RWPE2 (cell line): ENCODE measurements at places on chromosomes 2 and 18.

DNA sequence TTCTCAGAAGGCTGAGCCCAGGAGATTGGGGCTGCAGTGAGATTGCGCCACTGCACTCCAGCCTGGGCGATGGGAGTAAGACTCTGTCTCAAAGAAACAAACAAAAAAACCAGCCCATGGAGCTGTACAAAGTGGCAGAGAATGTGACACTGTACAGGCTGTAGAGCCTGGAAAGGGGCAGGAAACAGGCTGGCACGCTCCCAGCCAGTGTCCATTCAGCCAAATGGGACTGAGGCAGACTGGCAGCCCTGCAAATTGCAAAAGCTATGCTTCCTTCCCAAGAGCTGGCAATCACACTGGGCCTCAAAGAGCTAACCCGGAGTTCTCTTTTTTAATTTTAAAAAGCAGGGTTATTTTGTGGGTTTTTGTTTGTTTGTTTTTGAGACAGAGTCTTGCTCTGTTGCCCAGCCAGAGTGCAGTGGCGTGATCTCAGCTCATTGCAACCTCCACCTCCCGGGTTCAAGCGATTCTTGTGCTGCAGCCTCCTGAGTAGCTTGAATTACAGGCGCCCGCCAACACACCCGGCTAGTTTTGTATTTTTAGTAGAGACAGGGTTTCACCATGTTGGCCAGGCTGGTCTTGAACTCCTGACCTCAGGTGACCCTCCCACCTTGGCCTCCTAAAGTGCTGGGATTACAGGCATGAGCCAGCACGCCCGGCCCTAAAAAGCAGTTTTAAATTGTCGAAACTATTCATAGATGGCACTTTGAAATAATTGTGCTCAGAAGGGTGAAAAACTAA lies 42.8 kb downstream of the SCRN3 start:
- no peak for DNase-seq

GRCh38 chr2:634636-635388 lies 42.4 kb downstream of the TMEM18 start:
- DNase-seq = no peak

GRCh38 chr2:23198316-23199114 lies 186.5 kb upstream of the KLHL29 start:
- no peak for DNase-seq

GRCh38 chr2:99775585-99775984 lies 285.8 kb upstream of the REV1 start:
- DNase-seq = no peak

DNA sequence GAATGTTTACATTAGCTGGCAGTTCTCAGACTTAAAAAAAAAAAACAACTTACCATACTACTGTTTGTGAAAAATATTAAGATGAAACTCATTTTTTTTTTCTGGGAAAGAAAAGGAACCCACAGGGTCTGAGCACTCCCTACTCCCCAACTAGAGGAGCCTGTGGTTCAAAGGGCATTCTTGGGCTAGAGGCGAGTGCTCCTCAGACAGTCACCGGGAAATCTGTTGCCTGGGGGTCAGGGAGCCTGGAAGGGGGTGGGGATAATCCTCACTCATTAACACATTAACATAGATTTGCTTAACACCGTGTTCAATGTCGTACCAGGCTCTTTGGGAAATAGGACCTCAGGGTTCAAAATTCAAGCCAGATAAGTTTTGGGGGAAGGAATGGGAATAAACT lies 57.6 kb downstream of the LAMA3 start:
- DNase-seq = no peak

DNA sequence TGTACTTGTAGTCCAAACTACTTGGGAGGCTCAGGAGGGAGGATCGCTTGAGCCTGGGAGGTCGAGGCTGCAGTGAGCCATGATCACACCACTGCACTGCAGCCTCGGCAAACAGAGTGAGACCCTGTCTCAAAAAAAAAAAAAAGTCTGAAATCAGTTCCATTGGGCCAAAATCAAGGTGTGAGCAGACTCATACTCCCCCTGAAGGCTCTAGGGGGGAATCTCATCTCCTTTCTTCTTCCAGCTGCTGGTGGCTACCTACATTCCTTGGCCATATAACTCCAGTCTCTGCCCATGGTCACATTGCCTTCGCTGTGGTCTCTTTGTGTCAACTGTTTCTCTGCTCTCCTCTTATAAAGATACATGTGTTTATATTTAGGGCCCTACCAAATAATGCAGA lies 234.0 kb downstream of the LRRTM1 start:
- DNase-seq = no peak

DNA sequence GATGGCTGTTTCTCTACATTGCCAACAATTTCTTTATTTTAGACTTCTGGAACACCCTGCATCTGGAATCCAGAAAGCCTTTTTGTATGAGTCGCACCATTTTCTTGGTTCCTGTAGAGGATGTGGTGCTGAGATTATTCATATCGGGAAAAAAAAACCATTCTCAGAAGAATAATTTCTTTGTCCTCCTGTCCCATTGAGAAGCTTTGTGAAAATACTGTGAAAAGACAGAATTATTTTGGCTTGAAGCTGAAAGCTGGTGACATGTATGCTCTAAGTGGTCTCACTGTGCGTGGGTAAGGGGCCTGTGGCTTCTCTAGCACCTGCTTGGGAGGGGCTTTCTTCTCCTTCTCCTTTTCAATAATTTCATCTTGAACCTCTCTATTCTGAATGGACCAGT lies 138.4 kb downstream of the FAM210A start:
- DNase-seq = no peak

- DNase-seq = no peak
These were observed 604 bp upstream of the STK11IP start for GRCh38 chr2:219596954-219597551.
